ENCODE measurements at places on chromosomes 4 and X.

DNA sequence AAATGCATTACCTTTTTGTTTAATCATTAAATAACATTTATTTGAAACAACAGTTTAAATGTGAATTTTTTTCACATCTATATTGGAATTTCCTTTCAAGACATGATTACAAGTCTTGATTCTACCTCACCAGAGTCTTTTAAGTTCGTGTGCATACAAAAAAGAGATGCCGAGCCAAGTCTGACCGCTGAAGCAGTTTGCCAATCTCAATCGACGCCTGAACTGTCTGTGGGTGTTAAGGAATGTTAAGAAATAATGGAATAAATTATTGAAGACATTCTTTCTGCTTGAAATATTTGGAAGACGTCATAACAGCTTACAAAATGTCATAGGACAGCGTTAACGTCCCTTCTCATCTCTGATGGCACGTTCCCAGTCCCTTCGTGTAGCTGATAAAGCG lies 27.9 kb upstream of the TNIP3 start:
- DNase-seq: no peak

GRCh38 chr4:52015366-52015765 lies 4.8 kb downstream of the LRRC66 start:
- no peak for DNase-seq

GRCh38 chr4:122309988-122310626 lies 68.7 kb upstream of the ADAD1 start:
- DNase-seq: no peak

- no peak for DNase-seq
Observed at GRCh38 chr4:182369211-182369610, 126.0 kb downstream of the TENM3 start.

DNA sequence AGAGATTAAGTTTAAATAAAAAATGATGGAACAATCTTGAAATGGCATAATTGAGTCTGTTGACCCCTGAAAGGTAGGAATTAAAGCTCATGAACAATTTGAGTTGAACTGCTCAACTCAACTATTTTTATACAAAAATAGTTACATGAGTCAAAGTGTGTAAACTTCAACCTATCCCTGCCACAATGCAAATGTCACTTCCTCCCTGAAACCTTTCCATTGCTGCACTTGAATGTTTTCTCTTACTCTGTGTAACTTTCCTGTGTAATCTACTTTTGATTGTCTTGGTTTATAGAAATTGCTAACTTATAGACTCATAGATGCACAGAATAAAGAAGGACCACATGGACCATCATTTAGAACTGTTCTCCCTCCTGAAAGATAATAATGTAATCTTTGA lies 218.5 kb downstream of the GBA3 start:
- DNase-seq: no peak

DNA sequence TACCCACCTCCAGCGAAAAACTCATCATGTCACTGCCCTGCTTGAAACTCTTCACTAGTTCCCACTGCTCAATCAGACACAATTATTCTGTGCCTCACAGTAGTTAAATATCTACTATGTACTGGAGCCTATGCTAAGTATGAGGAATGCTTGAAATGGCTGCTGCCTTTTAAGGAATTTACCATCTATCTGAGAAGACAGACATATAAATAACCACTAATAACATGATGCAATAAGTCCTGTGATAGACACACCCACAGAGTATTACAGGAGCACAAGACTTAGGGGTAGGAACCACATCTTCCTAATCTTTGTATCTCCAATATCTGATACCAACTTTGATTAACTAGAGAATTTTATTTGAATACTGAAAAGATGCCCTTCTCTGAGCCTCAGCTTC lies 21.1 kb downstream of the SLC25A53 start:
- DNase-seq: no peak

DNA sequence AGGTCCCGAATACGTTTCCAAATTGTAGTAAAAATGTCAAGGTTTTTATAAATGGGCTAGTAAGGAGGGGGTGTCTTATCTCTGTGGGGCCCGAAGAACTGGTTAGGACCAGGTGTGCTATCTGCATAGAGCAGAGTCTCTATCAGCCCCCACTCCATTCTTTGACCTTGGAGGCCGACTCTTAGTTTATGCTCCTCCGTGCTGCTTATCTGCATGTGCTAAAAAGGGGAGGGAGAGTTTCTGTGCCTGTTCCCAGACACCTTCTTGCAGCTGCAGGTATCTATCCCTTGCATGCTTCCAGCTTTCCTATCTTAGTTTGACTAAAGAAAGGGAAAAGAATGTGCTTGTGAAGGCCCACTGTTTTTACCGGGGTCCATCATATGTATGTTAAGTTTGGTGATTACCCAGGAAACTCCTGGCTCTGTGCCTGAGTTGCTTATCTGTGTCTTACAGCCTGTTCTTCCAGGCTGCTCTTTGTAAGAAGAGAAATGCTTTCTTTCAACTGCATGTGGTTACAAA lies 28.6 kb upstream of the NAF1 start:
- DNase-seq: no peak

DNA sequence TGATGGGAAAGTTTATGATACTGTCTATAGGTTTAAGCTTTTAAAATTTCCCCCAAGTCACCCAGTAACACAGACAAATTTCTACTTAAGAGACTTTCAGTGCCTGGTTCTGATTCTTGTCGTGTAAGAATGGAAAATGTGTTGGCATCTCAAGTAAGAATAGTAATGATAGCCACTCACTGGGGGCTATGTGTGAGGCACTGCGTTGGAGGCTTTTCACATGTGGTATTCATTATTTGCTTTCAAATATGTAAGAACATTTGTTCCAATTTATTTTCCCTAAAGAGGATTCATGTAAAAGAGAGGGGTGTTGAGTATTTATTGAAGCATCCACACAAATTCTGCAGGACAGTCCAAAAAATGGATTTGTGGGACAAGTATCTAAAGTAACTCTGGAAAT lies 143.6 kb downstream of the FNIP2 start:
- no peak for DNase-seq

DNA sequence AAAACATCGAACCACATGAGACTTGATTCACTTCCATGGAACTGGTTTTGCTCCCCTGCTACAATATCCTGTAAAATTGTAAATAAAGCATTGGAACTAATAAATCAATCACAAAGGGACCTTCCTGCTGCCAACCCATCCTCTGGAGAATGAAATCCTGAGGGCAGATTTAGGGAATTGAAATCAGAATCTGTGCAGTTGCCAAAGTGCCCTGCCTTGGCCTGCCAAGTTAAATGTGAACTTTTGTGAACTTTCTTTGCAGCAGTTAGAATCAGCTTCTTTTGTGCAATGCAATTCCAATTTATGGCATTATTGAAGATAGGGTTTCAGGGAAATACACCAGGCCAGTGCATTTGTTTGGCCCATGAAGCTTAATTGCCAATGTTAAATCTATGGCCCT lies 263.1 kb downstream of the PTTG2 start:
- DNase-seq: no peak

- no peak for DNase-seq
Observed at GRCh38 chrX:16843208-16843909, 26.8 kb downstream of the RBBP7 start.

GRCh38 chrX:64151911-64152310 lies 53.6 kb downstream of the AMER1 start:
- DNase-seq: no peak

- no peak for DNase-seq
Observed at GRCh38 chrX:781224-782204, 150.9 kb downstream of the SHOX start.

Data from D721Med (cell line).